OCI-LY7 (cell line): ENCODE measurements at places on chromosomes 2 and 18. TPM values are rescaled to one million over a fixed set of nuclear protein-coding genes. Genes with fewer than 3 reads are reported as not detected.
A peak's percentile ranks its signal among the peaks of the same experiment; 100 is the strongest.

DNA sequence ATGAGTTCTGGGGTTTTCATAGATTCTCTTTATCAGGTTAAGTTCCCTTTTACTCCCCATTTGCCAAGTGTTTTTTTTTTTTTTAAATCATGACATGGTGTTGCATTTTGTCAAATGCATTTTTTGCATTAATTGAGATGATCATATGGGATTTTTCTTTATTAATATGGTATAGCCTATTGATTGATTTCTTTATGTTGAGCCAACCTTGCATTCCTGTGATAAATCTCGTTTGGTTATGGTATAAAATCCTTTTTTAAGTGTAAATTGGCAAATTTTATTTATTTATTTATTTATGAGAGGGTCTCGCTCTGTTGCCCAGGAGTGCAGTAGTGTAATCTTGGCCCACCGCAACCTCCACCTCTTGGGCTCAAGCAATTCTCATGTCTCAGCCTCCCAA, 81.5 kb upstream of the ACVR1 start:
- no peak for DNase-seq

- no peak for DNase-seq
Observed at GRCh38 chr2:17328161-17328560, 190.1 kb downstream of the RAD51AP2 start.

DNA sequence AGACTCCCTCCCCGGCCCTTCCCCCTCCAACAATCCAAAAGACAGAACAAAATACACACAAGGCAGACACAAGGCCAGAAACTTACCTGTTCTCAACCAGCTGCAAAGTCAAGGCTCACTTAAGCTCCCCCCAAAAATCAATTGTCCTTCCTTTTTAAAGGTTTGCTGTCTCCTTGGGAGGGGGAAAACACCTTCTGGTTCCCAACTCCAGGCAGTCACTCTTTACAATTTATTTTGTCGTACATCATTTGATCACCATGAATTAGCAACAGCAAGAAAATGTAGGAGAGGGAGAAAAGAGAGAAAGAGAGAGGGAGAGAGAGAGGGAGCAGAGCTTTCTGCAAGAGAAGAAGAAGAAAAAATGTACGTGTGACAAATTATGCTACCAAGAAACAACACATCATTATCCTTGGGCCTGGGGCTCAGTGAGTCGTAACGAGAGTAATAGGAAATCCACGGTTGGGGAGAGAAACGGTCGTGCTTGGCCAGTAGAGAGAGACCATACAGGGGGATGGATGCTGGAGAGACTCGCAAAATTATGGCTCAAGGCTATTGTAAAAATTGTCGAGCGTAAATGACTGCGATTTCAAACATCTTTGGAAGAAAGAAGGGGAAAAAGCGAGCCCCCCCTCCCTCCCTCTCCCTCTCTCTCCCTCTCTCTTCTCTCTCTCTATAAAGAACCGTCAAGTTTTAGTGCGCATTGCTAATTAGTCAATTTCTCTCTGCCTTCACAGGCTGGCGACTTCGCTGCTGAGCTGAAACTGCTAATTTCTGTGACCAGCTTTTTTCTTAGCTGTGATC, at the start of gene KLHL14:
TSS of gene KLHL14 (minus strand) at position 443 of the 801 bp plus-strand sequence. CDS start 2,432 bp downstream, outside the sequence.
- DNase-seq = peak; percentile 53

DNA sequence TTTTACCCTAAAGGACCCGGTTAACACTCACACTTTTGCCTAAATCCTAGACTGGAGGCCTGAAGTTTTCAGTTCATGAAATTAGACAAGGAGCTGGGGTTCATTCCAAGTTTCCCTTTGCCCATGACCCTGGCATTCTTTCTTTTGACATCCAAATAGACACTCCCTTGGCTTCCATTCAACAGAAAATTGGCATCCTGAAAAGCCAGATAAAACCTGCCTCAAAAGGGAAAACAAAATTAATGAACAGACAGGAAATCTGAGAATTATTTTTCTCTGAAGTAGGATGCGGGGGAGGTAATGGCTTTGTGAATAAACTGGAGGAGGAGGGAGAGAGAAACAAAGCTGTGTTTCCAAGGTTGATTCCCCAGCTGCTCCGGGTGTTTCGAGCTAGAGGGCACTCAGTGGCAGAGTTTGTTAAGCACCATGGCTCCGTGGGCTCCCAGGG, 41.0 kb downstream of the SPP2 start:
- DNase-seq = no peak

DNA sequence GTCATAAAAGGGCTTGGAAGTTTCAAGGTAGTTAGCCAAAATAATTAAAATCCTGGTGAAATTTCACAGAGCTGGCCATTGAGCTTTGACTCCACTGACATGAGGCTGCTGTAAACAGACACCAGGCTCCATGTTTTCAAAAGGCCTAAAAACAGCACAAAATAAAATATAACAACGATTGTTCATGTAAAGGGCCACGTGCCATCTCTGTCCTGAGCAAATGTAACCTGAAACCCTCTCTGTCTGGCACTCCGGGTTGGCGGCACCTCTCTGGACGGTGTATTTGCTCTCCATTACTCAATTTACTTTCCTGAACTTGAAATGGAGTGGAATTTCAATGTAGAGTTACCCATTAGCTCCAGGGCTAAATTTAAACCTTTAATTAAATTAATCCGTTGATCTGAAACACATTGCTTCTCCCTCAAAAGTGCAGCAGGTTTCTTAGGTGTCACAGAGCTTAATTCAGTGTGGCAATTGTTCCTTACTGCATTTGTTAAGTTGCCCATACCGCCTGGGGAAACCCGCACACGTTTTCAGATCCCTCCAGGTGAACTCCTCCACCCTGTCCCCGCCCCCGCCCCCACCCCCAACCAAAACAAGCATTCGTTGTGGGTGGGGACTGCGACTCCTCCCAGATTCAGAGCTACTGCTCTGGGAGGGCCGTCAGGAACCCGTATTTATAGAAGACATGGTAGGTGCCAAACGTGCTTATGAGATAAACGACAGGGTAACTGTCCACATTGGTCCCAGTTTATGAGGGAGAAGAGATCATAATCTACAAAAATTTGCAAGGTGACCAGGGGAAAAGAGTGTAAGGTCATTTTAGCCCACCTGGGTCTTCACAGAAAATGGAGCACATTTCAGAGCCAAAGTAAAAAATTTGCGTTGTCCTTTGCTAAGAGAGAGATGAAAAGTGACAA, 1.2 kb upstream of the CABLES1 start:
- peak; percentile 95 for DNase-seq

- DNase-seq = no peak
Observed at GRCh38 chr2:218821605-218822211, 9.9 kb downstream of the PRKAG3 start.

DNA sequence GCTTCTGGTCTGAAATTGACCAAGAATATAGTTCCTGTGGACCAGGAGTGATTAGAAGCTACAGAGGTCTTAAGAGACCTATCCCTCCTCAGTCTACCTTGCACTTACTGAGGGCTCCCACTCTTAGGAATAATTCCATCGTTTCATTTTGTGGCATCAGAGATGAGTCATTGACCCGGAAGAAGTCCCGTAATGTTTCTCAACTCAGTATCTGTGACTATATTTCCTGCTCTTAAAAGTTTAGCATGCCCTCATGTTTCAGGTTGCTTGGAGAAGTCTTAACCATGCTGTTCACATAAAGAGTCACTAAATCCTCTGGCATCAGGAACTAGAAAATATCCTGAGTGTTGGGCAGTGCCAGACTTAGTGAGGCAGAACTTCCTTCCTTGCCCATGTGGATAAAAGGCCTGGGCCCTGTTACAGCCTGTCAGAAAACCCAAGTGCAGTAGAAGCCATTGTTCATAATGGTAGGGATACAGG, at the start of gene IL36A:
TSS of gene IL36A (plus strand) at position 430 of the 480 bp plus-strand sequence. CDS start 413 bp downstream, outside the sequence.
- no peak for DNase-seq

- DNase-seq = no peak
Observed at GRCh38 chr2:99910902-99911301, 231.5 kb downstream of the AFF3 start.

DNA sequence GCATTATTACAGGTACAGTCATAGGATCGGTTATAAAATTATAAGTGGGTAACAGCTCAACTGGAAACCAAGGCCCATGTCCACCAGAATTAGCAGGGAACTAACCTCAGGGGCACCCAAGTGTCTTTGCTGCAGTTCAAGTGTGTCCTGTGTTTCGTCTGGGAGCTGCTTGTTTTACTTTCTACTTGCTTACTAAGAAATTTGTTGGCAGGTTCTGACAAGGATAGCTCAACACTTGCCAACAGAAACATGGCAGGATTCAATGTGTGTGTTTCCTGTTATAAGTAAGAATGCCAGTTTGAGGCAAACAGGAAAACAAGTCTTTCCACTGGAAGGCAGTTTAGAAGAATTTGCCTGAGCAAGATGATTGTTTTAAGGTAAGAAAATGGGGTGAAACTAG, 104.5 kb downstream of the EPHA4 start:
- no peak for DNase-seq

DNA sequence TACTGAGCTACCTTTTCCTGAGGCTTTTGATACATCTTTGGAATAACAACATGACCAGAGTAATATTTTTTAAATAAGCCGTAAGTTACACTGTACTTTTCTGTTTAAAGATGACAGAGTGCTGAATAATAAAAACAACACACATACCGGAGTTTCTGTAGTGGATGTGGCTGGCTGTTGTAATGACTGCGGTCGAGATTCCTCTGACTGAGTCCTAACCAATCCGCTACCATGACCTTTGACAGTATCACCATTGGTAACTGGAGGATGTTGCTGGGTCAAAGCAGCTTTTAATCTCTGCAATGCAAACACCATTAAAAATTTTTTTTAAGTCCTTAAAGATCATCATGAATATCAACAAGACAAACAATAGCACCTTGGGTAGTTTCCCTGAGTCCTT, 70.7 kb downstream of the ATF2 start:
- DNase-seq = no peak

DNA sequence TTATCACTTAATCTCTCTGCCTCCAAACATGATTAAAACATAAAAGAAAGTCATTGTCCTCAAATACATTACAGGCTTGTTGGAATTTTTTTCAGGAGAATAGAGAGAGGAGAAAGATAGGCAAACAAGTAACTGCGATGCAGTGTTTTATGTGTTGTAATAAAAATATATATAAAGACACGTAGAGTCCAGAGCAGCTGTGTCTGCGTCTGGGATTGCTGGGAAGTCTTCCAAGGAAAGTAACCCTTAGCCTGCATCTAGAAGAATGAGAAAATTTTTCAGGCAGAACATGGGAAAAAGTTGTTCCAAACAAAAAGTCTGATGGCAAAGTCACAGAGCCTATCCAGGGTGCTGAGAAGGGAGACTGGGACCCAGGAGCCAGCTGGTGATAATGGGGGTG, 91.8 kb upstream of the ST6GAL2 start:
- DNase-seq = no peak

- DNase-seq = no peak
Observed at GRCh38 chr2:46256563-46257142, 40.6 kb upstream of the EPAS1 start.

GRCh38 chr2:26658691-26659346, 17.7 kb upstream of the CIB4 start:
- no peak for DNase-seq

Gene CSRNP3
- 1.3 and 1.4 TPM in 2 replicates for total RNA-seq

Gene MAP3K19
- total RNA-seq = not detected in 2 replicates

Gene HOXD3
- not detected in 2 replicates for total RNA-seq
